ENCODE measurements at places on chromosomes 5 and 9.
A peak's percentile ranks its signal among the peaks of the same experiment; 100 is the strongest.

DNA sequence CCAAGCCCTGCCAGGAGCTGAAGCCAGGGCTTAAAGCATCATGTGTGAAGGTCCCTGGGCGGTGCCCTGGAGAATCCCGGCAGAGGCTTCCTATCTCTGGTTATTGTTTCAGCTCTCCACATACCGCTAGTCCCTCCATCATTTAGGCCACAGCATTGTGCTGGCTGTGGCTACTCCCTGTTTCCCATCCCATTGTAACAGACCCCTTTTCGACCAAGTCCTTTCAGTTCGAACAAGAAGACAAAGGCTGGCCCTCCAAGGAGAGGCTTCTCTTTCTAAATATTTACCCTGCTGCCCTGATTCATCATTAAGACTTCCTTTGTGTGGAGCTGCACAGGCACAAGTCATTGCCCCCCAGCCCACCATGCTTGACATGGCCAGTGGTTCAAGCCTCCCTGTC is 41.6 kb downstream of the NEUROG1 start:
- DNase-seq: no peak

DNA sequence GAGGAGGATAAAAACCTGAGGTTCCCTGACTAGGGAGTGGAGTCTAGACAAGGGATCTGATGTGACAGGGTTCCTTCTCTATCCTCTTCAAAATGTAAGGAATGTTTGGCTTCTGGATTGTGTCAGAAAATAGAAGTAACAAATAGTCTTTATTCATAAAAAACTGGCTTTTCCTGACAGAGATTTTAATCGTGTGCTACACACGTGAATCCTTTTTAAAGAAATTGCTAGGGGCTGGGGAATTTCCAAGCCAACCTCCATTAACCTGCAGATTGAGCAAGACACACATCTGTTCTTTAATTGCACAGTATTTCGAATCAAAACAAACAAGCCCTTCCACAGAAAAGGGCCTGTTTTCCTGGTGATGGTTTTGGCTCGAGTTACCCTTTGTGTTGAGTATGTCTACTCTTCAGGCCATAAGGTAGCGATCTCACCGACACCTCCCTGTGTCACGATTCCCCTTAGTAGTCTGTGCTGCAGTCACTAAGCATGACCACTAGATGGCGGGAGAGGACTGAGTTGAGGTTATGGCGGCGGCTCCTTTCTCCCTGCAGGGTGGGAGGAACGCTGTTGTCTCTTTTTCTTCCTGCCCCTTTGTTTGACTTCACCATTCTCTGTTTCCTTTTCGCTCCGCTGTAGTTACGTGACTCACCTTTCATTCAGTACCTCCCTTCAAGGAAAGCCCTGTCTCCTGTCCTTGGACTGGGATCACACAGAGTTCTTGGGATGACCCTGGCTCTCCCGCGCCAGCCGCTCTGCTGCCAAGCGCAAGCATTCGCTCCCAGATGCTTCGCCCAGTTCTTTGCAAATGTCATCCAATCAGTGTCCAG is 137.1 kb upstream of the SLC24A2 start:
- peak; percentile 52 for DNase-seq

GRCh38 chr9:125161284-125161918 is 18.1 kb upstream of the SCAI start:
- no peak for DNase-seq

- no peak for DNase-seq
Measured at GRCh38 chr9:125922854-125923253, 175.7 kb downstream of the PBX3 start.

GRCh38 chr9:70367305-70367930 is 47.0 kb downstream of the KLF9 start:
- DNase-seq: no peak

DNA sequence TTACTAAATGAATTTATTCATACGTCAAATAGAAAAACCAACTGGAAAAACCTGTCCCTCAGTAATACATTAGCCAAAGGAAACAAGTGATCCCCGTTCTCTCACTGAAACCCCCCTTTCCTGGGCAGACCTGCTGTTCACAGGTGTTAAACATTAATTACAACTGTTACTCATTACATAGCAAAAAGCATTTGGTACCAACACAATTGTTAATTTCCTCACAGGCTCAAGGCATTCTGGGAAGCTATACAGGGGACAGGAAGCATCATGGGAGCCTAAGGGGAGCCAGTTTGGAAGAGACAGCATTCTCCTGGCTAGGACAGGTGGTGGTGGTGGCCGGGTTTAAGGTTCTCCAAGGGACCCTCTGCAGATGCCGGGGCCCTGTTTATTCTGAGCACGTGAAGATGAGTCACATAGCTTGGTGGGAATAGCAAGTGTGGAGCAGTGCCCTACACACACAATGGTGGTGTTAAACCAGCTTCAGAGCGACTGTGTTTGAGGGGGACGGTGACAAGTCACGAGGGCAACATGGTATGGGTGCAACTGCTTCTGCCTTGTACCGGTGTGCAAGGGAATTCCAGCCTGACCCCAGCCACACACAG is 62.6 kb upstream of the SLC25A51 start:
- DNase-seq: no peak

GRCh38 chr5:28328681-28329080 is 1290.3 kb upstream of the CDH9 start:
- DNase-seq: no peak

DNA sequence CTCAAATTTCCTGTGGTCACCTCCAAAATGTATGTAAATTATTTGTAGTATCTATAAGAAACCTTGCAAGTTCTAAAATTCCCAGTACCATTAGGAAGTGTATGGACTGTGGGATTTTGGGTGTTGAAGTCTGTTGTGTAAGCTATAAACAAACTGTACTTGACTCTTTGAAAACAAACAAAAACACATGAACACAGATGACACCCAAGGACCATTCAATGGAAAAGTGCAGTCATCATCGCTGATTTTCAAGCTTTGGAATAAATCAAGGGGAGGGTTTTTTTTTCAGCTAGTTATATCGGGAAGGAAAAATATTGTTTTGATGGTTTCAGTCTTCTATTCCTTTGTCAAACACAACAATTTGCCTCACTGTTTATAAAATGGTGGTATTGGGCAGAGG is 49.6 kb downstream of the ELL2 start:
- no peak for DNase-seq

DNA sequence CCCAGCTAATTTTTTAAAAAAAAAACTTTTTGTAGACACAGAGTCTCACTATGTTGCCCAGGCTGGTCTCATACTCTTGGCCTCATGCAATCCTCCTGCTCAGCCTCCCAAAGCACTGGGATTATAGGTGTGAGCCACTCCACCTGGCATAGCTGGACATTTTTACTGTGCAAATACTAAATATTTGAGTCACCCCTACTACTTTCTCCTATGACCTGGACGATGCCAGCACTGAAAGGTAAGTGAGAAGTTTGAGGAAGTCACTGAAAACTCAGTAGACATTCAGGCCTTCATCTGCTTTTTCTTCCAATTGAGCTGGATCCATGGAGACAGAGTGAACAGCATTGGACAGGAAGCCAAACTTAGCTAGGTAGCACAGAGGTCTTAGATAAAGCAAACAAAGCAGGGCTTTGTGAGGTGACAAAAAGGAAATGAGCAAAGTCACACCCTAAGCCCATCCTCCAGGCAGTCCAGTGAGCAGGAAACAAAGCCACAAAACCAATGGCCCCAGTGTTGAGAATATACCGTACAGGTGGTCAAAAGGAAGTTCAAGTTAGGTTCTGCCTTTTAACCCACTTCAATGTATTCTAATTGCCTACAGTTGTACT is 192.6 kb upstream of the RASA1 start:
- no peak for DNase-seq

DNA sequence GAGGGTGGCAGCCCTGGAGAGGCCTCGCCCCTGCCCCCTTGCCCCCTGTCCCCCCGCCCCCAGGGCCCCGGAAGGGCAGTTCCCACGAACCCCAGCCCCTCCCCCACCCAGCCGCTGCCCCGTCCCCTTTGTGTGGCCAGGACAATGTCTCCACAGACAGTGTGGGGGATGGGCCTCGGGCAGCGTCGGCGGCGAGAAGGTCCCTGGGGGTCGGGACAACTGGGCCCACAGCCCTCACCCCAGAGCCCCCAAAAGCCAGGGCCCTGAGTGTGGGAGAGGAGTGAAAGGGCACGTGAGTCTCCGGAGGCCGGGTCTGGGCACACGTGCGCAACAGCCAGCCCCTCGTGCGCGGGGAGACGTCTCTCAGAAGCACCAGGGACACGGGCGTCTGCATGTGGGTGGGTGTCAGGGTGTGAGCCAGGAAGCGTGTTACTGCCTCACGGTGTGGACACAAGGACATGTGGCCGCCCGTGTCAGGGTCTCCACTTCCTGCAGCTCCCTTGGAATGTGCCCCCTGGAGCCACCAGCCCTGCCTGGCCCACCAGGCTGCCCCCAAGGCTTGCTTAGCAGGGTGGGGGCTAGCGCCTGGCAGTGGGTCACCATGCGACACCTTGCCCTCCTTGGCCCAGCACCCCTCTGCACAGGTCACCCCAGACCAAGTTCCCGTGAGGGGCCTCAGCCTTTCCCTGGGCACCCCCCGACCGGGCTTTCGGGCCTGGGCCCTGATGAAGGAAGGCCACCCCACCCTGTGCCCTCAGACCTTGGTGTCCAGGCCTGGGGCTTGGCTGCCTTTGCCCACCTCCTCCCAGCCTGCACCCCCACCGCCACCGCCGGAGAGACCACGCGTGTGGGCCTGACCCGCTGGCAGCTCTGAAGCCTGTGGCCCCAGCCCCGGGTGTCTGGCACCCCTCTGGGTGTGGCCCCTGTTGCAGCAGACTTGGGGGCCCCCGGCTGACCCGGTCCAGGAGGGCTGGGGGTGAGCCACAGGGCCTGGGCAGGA is 12.8 kb upstream of the NRARP start:
- no peak for DNase-seq

GRCh38 chr5:77239126-77239741 is 28.8 kb downstream of the PDE8B start:
- no peak for DNase-seq

- no peak for DNase-seq
Measured at GRCh38 chr9:134299883-134300282, 26.4 kb upstream of the RXRA start.

DNA sequence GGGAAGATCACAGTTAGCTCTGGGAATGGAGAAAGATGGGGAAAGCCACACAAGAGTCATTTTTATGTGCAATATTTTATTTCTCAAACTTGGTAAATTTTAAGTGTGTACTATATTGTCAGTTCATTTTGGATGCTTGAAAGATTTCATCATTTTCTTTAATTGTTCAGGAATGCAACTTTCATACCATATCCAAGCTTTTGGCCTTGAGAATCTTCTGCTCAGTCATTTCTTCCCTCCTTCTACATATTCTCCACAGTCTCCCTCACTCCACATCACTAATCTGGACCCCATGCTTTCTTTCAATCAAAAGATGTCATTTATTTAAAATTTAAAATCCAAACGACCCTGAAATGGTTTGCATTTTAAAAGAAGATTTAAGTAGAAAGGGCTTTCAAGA is 135.4 kb downstream of the FAM114A2 start:
- no peak for DNase-seq

DNA sequence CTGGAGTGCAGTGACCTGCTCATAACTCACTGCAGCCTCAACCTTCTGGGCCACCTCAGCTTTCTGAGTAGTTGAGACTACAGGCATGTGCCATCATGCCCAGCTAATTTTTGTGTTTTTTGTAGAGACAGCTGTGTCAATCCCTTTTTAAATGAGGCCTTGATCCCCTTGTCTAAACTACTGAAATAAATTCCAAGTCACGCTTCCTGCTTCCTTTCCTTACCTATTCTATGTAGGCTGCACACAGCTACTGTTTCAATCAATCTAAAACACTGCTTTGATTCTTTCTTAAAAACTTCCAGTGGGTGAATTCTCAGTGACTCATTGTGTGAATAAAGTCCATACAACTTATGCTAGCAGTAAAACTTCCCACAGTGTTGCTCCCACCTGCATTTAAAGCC is 2.9 kb upstream of the C7 start:
- no peak for DNase-seq

- DNase-seq: no peak
Measured at GRCh38 chr5:181246276-181247049, 2.8 kb upstream of the RACK1 start.

GRCh38 chr9:93036887-93037475 is 21.5 kb upstream of the SUSD3 start:
- no peak for DNase-seq

DNA sequence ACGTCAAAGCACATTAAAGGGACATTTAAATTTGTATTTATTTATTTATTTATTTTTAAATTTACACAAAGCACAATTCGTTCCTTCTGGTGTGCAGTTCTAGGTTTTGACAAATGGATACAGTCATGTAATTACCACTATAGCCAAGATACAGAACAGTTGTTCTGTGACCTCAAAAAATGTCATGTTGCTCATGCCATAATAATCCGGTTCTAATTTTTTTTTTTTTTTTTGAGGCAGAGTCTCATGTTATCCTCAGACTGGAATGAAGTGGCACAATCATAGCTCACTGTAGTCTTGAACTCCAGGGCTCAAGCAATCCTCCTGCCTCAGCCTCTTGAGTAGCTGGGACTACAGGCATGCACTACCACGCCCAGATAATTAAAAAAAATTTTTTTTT is 7.8 kb downstream of the IGFBPL1 start:
- no peak for DNase-seq

GRCh38 chr5:30596495-30597064 is 596.9 kb upstream of the CDH6 start:
- DNase-seq: no peak
